CD4-positive, alpha-beta T cell treated with Interleukin-21 for 1 hour (primary cell): ENCODE measurements at places on chromosomes 2 and 18.

GRCh38 chr2:234161932-234162331 lies 111.4 kb downstream of the SPP2 start:
- DNase-seq = no peak

- DNase-seq = peak; percentile 50
Observed at GRCh38 chr2:232444409-232445148, 11.4 kb upstream of the ALPI start.

DNA sequence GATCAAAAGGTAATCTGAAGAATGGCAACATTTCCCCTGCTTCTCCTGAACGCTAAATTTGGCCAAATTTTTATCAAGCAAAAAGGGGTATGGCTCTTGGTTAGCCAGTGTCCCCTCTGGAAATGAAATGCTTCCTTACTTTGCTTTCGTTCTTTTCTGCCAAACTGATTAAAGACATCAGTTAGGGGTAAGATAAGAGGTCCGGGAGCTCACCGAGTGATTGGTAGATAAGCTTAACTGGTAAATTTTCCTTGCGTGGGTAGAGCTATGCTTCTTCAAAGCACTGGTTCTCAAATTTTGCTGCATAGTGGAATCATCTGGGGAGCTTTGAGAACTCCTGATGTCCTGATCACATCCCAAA lies 62.7 kb upstream of the MAPRE2 start:
- DNase-seq = peak; percentile 1

DNA sequence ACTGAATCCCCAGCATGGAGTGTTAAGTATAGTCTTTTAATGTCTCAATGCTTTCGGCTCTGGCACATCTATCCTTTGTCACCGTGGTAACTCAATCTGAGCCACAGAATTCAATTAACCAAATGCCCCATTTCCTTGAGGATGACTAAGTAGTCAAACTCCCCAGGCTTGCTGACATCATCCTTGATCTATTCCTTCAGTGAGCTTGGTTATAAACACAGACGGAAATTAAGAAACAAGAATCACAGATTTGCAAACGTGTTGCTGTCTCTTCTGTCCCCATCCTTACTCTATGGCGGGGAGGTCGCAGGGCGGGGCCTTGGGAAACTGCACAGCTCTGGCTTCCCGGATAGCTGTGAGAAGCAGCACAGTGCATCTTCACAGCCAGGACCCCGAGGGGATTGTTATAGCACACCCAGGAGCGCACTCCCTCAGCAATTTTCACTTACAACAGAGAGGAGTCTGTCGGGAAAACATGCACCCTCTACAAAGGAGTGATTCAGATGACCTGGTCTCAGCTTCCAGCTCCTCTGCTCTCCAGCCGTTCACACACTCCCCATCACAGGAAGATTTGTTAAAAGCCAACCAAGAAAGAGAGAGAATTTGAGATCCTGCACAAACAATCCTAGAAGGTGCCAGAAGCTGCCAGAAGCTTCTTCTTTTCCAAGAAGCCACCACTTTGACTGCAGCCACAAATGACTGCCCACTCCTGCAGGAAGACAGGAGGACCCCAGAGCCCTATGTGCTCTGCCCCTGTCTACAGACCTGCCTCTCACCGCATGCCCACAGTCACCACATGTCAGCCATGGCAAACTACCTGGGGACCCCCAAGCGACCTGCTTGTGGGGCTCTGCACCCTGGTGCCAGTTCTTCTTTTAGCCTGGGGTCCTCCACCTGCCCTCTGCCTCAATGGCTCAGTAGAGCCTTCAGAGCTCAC lies 44.9 kb upstream of the YWHAQ start:
- no peak for DNase-seq

DNA sequence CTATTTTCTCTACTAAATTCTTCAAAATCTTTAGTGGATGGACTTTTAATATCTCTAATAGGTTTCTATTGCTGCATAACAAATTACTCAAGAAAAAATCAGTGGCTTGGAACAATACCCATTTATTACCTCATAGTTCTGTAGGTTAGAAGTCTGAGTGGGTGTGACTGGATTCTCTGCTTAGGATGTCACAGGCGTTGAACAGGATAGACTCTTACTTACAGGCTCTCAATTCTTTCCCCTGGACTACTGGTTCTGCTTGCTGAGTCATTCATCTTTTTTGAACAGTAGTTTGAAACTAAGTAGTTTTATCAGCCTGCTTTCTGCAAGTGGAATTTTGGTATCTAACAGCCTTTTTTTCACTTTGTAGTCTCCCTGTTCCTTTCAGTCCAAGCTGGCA lies 265.4 kb downstream of the ZNF385B start:
- no peak for DNase-seq

DNA sequence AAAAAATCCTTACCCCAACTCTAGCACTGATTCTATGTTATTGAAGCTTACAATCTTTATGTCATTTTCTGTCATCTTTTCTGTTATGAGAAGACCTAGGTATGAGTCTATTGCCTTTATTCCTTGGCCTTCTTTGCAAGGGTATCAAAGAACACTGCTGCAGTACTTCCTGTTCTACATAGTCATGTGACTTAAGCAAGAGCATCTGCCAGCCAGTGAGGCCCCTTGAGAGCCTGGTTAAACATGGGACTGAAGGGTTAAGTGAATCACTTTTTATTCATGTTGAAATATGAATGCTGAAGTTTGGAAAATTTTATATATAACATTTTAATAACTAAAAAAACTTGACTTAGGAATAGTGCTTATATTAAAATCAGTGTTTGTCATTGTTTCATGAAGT lies 844 bp upstream of the CPS1 start:
- DNase-seq = no peak
